ENCODE measurements at places on chromosomes 5 and 9.
A peak's percentile ranks its signal among the peaks of the same experiment; 100 is the strongest.

GRCh38 chr5:139911425-139912120 is 116.0 kb downstream of the PSD2 start:
- DNase-seq: no peak

DNA sequence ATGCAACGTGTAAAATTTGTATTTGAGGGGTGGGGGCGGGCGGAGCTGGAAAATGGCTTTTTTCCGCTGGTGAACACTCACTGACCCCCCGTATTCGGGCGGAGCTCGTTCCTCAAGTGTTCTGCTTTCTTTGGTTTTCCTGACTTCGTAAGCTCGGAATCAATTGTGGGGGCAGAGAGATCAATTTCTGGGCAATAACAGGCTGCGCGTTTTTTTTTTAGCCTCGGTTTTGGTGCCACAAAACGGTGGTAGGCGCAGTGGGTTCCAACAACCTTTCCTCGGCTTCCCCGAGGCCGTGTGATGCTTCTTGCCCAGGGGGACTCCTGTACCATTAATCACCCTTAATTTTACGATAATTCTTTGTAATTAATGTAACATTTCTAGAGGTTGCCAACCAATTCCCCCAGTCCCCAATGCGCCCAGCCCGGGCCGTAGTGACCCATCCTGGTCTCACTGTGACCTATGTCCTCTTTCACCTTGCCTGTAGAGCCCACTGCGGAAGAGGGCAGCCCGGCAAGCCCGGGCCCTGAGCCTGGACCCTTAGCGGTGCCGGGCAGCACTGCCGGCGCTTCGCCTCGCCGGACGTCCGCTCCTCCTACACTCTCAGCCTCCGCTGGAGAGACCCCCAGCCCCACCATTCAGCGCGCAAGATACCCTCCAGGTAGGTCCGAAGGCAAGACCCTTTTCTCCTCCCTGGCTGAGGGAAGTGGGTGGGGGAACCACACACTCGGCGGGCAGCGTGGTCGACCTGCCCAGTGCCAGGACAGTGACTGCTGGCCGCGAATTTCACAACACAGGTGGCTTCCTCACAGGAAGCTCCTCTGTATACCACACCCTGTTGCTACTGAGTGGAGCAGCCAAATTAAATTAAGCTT is 3.7 kb downstream of the NR4A3 start:
- no peak for DNase-seq

DNA sequence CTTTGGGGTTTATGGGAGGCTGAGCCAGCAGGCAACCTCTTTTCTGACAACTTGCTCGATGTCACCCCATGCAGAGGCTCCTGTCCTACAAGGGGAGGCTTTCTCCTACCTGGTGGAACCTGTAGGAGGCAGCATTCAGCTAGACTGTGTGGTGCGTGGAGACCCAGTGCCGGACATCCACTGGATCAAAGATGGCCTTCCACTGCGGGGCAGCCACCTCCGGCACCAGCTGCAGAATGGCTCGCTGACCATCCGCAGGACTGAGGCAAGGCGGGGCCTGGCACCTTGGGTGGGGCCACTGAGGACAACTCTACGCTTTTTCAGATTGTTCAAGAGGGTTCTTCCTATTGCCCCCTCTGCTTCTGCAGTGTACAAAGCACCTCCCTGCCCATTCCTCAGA is 36.1 kb upstream of the ASS1 start:
- no peak for DNase-seq

DNA sequence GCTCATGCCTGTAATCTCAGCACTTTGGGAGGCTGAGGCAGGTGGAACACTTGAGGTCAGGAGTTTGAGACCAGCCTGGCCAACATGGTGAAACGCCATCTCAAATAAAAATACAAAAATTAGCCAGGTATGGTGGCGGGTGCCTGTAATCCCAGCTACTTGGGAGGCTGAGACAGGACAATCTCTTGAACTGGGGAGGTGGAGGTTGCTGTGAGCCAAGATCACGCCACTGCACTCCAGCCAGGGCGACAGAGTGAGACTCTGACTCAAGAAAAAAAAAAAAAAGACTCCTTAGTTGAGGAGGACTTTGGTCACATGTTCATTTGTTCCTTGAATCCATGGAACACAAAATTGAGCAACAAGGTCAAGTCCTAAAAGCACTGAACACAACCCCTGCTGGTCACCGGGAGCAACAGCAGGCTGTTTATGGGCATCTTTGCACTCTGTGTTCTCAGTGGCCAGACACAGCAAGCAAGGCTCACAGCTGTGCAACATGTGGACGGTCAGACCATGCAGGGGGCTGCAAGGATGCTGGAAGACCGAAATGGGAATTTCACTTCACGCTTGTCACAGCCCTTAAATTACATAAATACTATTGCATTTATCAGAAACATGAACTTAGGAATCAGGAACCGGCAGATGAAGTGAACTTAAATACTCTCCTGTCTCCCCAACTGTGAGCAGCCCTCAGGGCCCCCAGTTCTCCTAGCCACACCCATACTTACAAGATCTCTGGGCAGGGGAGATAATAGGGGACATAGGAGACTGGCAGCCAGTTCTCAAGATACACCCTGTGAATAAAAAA is 2.8 kb downstream of the GBGT1 start:
- DNase-seq: peak; percentile 81

GRCh38 chr5:52453176-52453575 is 334.5 kb upstream of the ITGA1 start:
- no peak for DNase-seq

DNA sequence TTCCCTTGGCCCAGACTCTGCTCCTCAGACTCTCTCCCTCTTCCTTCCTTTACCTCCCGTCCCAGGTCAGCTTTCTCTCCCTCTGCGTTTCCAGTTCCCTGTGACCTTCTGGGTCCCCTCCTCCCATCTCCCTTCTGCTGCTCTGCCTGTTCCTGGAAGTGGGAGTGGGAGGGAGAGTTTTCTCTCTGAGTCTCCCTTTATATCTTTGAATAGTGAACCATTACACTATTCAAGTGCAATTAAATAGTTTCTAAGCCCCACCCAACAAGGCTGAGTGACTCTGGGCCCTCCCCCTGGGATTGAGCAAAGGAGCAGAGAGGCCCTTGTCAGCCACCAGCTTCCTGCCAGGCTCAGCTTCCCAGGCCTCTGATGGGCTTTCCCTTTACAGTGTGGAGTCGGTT is 34.8 kb downstream of the THBS4 start:
- peak; percentile 61 for DNase-seq

DNA sequence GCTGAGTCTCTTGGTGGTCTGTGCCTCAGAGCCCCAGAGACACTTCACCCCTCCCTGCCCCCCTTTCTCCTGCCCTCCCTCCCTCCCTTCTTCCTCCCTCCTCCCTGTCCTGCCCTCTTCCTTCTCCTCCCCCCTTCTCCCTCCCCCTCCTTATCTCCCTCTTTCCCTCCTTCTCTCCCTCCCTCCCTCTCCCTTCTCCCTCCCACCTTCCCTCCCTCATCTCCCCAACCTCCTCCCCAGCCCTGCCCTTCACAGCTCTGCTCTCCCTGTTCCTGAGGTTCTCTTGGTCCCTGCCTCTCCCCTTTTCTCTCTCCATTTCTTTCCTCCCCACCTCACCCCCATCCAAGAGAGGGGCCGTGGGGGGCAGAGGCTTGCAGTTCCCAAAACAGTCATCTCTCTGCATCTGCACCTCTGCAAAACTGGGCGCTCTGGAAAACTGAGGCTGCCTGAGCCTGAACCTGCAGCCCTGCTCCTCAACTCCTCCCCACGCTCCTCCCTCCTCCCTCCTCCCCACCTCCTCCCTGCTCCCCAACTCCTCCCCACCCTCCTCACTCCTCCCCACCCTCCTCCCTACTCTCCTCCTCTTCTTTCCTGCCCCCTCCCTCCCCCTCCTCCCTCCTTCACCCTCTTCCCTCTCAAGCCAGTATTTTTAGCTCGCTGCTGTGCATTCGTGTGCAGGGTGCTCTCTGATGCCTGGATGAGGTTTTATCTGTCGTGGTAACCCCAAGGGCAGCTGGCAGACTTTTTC is 219.1 kb downstream of the C9orf50 start:
- DNase-seq: no peak

DNA sequence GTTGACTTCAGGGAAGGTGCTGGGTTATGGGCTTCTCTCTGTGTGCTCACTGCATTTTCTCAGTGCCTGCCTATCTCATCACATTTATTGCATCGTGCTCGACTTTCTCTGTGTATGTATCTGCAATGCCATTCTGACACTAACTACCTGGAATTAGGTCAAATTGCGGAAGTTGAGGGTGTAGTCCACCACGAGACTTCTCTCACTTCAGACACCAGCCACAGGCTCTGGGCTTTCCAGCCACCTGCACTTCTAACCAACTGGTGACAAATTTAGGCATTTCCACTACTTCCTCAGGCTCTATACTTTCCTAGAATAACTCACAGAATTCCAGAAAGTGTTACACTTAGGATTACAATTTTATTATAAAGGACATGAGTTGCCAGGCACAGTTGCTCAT is 188.6 kb upstream of the ZNF608 start:
- no peak for DNase-seq

DNA sequence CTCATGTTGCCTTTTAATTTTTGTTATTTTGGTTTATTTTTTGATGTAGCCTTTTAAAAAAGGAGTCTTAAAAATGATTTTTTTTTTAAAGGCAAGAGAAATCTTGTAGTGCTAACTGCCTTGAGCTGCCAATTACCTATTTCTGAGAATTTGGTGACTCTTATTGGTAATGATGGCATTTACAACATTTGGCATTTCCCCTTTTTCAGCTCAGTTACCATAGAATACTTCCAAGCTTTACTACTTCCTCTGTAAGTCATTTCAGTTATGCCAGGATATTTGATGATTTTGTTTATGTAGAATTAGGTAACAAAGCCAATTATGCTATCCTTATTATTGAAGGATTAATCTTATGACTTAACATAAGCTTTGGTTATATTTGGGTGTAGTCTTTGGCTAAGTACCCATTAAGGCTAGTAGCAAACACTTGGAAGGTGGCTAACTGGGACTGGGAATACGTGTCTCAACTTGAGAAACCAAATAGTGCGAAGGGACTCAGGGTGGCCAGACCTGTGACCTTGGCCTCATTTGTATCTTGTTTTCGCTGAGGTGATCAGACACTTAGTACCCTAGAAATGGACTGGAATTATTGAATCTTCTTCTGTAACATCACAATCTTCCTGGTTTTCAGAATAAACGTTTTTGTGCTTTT is 27.7 kb downstream of the CDC37L1 start:
- DNase-seq: peak; percentile 70

GRCh38 chr9:100555471-100555870 is 22.4 kb upstream of the CAVIN4 start:
- DNase-seq: no peak

GRCh38 chr5:172110921-172111851 is 76.8 kb downstream of the STK10 start:
- DNase-seq: peak; percentile 96

GRCh38 chr5:96870094-96871026 is 5.9 kb upstream of the ERAP2 start:
- DNase-seq: no peak

DNA sequence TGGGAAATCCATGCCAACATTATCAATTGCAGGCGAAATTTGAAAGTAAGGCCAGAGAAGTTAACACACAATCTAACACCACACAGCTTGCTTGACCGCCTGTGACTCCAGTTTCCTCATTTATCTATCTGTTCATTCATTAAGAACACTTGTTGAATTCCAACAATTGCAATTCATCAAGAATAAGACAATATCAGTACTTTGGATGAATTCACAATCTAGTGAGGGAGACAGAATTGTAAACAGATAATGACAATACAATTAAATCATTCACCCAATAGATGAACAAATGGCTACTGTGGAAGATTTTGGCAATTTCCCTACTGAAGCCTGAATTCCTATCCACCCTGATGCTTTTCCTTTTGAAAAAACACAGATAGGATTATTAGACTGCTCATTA is 181.6 kb downstream of the TRIM36 start:
- DNase-seq: no peak

DNA sequence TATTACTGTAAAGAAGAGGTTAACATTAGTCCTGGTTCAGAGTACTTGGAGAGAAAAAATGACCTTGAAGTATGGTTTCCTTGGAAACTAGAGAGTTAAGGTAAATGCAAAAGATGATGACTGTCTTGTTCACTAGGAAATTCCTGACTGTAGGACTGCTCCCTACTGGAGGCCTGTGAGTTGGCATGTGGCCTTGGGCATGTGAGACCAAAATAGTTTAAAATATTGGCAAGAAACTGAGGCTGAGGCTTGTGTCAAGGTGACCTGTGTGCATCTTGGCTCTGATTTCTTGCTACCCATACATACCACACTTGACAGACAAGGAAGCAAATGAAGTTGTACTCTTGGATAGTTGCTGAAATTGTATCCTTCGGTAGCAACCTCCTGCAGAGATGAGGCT is 96.5 kb downstream of the TARS1 start:
- DNase-seq: no peak

GRCh38 chr5:177438468-177438867 is 8.1 kb upstream of the PRR7 start:
- no peak for DNase-seq

- DNase-seq: no peak
Observed at GRCh38 chr5:35884773-35885172, 28.1 kb downstream of the IL7R start.

- DNase-seq: no peak
Observed at GRCh38 chr5:9545136-9545991, 511 bp downstream of the SEMA5A start.

GRCh38 chr5:68433923-68434879 is 218.6 kb downstream of the PIK3R1 start:
- peak; percentile 94 for DNase-seq

DNA sequence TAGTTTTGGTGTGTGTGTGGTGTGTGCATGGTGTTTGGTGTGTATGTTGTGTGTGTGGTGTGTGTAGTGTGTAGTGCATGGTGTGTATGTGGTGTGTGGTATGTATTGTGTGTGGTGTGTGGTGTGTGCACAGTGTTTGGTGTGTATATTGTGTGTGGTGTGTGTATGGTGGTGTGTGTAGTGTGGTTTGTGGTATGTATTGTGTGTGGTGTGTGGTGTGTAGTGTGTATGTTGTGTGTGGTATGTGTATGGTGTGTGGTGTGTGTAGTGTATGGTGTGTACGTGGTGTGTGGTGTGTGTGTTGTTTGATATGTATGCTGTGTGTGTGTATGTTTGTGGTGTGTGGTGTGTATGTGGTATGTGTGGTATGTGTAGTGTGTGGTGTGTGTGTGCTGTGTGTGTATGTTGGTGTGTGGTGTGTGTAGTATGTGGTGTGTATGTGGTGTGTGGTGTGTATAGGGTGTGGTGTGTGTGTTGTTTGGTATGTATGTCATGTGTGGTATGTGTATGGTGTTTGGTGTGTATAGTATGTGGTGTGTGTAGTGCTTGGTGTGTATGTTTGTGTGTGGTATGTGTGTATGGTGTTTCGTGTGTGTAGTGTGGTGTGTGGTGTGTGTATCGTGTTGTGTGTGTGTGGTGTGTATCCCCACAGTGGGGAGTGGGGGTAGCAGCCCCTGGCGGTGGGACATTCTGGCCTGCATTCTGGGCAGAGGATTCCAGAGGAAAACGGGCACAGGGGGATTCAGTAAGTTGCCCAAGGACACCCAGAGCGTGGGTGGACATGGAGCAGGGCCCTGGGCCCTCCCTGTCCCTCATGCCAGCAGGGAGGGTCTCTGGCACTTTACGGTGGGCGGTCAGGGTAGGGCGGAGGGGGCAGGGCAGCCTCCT is 79.7 kb downstream of the HMCN2 start:
- DNase-seq: no peak

GRCh38 chr5:129459777-129460671 is at the start of gene ADAMTS19:
Gene ADAMTS19 (plus strand): TSS chr5:129460298. CDS start chr5:129460392, 94 bp downstream.
- DNase-seq: no peak

- no peak for DNase-seq
Observed at GRCh38 chr9:126852086-126852688, 8.3 kb upstream of the ZBTB34 start.

GRCh38 chr9:7756088-7756487 is 43.5 kb downstream of the DMAC1 start:
- no peak for DNase-seq

Data from AML-193 (cell line).